ENCODE measurements at places on chromosomes 12 and 14.

DNA sequence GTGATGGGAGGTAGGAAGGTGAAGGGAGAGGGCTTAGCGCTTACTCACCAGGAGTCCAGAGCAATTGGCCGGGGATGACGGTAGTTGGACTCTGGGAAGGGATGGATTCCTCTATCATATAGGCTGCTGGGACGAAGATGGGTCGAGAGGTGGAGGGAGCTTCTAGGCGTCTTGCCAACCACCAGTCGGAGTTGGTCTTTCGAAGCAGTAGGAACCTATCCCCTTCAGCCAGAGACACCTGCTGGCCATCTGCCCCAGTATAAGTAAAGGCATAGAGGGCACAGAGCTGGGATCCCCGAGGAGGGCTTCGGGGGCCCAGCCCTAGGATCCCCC lies 657 bp downstream of the ARHGAP9 start:
- no peak for DNase-seq

GRCh38 chr12:24821691-24822090 lies 127.2 kb downstream of the BCAT1 start:
- no peak for DNase-seq

GRCh38 chr14:67241411-67242167 lies at the start of gene PALS1:
Gene PALS1 (plus strand): TSS chr14:67241435. CDS start chr14:67279171, 37,736 bp downstream.
- no peak for DNase-seq

GRCh38 chr12:713281-713875 lies 39.0 kb upstream of the WNK1 start:
- DNase-seq, result no peak

GRCh38 chr14:106691601-106692291 lies 1165.4 kb downstream of the TMEM121 start:
- DNase-seq, result peak; percentile 16

DNA sequence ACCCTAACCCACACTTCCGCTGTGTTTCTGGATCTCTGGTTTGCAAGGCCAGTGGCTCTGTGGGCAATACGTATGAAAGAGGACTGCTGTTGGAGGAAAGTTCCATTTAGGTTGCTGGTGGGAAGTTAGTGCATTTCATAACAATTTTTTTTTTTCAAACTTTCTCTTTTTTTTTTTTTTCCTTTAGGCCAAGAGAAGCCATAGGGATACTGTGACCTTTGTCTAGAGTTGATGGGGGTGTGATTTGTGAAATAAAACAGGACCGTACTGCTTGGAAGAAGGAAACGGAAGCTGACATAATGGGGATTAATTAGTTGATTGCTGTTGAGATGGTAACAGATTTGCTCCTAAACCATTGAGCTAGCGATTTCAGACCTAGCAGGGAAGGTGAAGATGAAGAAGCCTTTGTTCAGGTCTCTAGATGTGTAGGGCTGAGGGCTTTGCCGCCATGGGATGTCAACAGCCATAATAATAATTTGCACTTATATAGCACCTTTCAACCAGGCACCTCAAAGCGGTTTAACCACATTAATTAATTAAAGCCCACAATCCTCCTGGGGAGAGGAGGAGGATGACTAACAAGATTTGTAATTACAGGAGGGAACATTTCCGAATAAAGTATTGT lies 315.3 kb downstream of the ZFP36L1 start:
- no peak for DNase-seq

- peak; percentile 57 for DNase-seq
Measured at GRCh38 chr12:49671031-49671765, 36.0 kb downstream of the FMNL3 start.

- no peak for DNase-seq
Measured at GRCh38 chr12:111636209-111636945, 37.3 kb upstream of the ATXN2 start.

GRCh38 chr12:3135522-3136461 lies 58.6 kb downstream of the TSPAN9 start:
- DNase-seq, result no peak

DNA sequence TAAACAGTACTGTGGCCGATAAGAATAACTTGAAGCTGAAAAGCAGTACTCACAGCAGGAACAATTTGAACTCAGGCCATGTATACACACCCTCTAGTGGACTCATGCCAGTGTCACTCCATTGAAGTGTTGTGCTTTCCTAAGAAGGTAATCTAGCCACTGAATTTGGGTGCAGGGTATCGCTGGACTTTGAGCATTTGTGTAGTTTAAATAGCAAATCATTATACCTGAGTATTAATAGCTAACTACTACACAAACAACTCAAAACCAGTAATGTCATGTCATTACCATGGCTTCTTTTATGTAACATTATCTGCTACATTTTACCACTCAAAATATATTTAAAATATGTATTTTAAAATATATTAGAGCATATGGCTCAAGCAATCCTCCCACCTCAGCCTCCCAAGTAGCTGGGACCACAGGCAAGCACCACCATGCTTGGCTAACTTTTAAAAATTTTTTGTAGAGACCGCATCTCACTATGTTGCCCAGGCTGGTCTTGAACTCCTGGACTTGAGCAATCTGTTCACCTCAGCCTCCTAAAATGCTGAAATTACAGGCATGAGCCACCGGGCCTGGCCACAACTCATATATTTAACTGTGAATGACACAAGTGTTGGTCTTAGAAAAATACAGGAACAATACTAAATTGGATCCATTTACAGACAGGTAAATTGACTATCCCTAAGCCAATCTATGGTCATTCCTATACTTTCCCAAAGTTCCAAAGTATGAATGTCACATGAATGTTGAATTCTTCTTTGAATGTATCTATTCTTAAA lies 25.6 kb upstream of the ARID4A start:
- DNase-seq, result no peak

DNA sequence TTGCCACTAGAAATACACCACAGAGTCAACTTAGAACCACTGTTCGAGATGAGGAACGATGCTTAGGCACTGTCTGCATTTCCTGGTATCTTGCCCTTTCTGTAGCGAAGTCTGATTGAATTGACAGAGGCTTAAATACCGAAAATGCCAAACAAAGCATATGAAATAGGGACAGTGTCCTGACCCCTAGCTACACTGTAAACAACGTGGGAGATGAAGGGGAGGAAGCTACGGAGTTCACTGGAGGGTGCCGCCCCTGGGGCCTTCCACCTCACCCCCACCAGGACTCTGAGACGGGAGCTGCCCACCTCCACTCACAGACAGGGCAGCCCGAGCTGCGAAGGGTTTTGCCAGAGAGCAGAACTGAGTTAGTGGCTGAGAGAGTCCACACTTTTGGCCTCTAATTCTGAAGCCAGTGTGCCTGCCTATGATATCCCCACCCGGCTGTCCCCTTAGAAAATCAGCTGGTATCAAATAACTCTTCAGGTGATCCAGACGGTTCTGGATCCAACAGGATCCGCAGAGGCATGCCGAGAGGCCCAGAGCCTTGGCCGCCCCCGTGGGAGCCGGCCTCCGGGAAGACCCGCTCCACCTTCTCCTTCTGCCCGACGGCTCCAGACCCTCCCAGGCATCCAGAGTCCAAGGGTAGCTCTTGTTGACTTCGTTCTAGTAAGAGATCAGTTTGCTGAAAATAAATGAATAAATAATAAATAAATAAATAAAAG lies 230.7 kb upstream of the DIO3 start:
- DNase-seq, result no peak

DNA sequence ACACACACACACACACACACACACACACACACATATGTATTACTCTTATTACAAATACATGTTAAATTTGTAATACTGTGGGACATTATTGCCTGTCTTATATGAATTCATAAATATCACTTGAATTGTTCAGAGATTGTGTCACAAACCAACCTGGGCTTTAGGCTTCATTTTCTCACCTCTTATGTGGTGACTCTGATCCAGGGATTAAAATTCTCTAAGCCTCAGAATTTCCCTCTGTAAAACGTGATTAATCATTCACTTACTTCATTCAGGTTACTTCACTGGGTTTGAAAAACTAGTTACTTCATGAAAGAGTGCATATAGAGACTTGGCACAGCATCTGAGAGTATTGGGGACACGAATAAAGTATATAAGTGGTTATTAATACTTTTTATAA lies 240.3 kb upstream of the PDZRN4 start:
- no peak for DNase-seq
